ENCODE measurements at places on chromosomes 7 and 10.

DNA sequence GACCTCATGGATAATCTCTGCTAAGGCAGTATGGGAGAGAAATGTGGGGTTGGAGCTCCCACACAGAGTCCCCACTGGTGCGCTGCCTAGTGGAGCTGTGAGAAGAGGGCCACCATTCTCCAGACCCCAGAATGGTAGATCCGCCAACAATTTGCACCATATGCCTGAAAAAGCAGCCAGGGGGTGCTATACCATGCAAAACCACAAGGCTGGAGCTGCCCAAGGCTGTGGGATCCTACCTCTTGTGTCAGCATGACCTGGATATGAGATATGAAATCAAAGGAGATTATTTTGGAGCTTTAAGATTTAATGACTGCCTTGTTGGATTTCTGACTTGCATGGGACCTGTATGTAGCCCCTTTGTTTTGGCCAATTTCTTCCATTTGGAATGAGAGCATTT lies 27.0 kb upstream of the SAMD9L start:
- DNase-seq = no peak

GRCh38 chr10:119480667-119481066 lies 61.9 kb downstream of the RGS10 start:
- no peak for DNase-seq

DNA sequence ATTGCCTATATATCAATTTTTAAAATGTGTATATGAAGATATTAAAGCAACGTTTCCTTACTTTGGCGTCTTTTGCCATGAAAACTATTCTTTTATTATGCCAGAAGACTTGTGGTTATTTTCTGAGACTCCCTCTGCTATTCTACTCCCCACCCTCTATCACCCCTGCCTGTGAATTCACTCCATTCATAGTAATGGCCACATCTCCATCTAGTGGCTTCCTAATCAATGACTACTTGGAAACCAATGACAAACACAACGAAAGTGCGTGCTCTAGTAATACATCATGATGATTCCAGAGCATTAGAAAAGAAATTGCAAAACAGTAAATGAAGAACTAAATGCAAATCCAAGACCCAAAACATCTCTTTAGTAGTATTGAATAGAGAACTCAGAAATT lies 186.7 kb upstream of the HGF start:
- no peak for DNase-seq

- no peak for DNase-seq
These were observed 382.8 kb downstream of the SDK1 start for GRCh38 chr7:3683546-3684539.

DNA sequence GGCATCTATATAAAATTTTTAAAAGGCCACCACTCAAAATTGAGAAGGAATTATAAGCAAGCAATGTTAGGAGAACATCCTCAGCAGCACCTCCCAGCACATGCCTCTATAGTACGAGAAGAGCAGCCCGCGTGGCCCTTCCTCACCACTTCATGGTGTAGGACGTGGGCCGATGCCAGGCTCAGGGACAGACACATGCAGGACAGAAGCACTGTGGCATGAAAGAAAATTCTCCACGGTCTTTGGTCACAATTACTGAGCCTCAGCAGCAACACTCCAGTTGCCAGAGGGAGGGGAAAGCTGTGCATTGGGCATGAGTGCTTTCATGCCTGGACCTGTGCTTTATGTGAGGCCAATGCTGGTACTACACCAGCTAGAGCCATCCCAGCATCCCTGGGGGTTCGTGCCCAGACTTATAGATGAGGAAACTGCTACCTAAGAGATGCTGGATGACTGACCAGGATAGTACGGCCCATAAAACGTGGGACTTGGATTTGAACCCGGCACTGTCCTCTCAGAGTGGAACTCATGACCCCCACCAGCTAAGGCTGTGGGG lies 164.7 kb downstream of the ADAM12 start:
- DNase-seq = no peak

- no peak for DNase-seq
These were observed 129.2 kb downstream of the ADCY1 start for GRCh38 chr7:45703373-45703821.

DNA sequence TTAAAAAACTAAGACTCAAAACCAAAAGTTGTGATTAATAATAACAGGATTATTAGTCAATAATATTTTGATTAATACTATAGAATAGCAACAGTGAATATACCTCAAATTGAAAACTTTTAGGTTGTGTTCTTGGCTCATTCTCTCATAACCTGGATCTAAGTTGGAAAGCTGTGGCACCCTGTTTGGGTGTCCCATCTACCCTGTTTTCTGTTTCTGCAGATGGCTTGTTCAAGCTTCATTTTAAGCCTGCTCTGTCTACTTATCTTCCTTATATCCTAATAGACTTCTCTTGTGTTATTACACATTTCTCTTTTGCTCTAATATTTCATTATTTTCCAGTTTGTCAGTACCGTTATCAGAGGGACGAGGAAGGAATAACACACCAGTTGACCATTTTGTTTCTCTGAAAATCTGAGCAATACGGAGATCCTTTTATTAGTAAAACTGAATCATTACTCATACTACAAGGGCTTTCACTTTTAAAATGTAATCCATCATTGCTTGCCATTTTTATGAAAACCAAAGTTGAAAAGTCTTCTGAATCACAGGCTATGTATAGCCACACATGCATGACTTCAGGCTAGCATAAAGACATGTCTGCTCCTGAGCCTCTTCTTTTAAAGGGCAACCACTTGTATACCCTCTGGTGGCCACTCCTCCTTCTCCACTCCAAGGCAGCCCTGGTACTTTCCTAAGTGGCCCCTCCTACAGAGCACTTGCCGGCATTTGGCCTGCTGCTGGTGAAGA lies 22.3 kb downstream of the COX15 start:
- no peak for DNase-seq

DNA sequence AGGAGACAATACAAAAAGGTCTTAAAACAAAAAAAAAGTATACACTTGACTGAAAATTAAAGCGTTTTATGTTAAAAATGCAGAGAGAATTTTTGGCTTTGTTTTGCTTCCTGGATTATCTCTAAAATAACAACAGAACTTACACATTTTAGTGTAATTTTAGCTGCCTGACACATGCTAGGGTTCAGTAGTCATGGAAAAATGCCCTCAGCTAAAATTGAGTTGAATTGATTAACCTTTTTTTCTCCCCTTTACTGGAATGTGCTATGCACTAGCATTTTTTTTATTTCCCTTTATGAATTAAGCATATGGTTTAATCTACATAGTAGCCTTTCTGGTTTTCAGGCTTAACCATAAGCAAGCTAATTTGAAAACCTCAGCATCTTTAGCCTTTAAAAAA lies 89.9 kb downstream of the ZNF277 start:
- no peak for DNase-seq

- DNase-seq = no peak
These were observed 32.3 kb upstream of the ANTXRL start for GRCh38 chr10:46254467-46254866.

- DNase-seq = no peak
These were observed 17.7 kb downstream of the ACSM6 start for GRCh38 chr10:95211606-95212279.

GRCh38 chr7:123847868-123848267 lies 2.9 kb downstream of the HYAL4 start:
- no peak for DNase-seq

DNA sequence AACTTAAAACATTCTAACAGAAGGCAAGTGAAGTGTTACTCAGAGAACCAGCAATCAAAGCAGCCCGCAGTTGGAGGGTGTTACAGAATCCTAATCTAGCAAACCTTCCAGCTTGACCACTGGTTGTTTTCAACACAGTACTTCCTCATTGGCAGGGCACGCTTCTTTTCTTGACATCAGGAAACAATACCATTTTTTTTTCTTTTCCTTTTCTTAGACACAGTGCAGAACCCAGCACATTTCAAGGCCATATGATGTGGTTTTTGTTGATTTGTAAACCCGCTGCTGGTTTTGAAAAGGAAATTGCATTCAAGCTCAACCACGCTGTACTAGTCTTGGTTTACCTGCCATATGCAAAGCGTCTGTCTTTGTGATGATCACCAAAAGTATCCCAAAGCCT lies 33.4 kb downstream of the RHOBTB1 start:
- DNase-seq = no peak

DNA sequence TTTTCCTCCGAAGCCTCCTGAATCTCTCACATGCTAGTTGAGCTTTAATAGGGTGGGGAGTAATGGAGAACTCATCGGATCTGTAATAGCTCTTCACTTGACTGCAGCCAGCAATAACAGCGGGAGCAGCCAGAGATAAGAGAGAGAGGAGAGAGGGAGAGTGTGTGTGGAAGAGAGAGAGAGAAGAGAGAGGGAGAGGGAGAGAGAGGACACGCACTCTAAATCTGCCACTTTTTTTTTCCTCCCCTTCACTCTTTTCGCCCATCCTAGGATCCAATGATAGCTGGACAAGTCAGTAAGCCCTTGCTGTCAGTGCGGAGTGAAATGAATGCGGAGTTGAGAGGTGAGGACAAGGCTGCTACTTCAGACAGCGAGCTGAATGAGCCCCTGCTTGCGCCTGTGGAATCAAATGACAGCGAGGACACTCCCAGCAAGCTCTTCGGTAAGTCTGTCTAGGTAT lies 107.9 kb downstream of the POU6F2 start:
- DNase-seq = no peak

DNA sequence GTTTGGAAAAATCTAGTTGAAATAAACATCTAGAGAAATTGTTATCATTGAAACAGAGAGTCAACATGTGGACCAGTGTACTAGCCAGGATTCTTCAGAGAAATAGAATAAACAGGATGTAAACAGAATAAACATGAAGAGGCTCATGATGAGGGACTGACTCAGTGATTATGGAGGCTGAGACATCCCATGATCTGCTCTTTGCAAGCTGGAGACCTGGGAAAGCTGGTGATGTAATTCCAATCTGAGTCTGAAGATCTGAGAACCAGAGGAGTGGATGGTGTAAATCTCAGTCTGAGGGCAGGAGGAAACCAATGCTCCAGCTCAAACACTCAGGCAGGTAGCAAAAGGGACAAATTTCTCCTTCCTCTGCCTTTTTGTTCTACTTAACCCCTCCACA lies 62.9 kb upstream of the FAM180A start:
- DNase-seq = no peak

DNA sequence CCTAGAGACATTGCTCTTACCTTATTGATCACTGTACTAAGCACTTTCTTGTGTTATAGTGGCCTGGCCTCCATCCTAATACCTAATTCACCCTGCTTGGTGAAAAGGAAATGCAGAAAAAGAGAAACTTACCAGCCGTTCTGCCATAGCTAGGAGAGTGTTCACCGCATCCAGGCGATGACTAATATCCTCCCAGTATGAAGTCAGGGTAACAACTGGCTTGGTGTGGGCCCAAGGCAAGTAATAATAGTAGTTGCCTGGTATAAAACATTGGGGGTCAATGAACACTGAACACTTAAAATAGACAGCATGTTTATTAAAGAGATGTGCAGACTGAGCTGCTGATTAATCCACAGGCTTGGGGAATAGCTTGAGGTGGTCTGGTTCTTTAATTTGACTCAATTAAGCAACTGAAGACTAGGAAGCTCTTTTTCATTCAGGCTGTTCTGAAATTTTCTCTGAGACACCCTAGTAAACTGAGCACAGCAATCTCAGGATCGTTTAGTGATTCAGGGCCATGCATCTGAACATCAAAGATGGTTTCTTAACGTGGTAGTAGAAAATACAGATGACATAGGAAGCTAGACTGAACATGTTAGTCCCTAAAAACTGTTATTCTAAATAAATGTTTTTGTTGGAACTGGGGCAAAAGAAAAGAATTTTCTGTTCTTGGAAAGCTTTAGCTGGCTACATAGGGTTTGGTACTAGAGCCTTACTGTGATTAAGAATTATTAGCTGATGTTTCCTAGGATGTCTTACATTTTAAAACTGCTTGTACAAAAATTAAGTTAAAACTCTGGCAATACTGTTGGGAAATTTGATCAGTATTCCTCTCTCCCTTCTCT lies 102.2 kb downstream of the MYOF start:
- DNase-seq = peak; percentile 36

DNA sequence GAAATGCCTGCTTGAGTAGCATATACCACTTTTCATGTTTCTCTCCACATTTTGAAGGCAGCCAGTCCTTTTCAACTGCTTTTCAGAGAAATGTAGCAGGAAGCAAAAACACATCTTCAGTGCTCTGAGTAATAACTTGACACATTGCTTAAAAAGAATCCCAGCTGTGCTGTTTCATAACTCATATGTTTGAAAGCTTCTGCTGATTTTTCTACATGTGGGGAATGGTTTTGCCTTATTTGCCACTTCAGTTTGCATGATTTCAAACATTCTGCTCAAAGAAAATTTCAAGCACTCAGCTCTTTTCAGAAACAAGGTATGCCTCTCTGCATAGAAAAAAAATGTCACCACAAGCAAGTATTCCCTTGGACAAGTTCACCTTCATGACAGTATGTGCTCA lies 732.8 kb downstream of the POM121L12 start:
- no peak for DNase-seq

DNA sequence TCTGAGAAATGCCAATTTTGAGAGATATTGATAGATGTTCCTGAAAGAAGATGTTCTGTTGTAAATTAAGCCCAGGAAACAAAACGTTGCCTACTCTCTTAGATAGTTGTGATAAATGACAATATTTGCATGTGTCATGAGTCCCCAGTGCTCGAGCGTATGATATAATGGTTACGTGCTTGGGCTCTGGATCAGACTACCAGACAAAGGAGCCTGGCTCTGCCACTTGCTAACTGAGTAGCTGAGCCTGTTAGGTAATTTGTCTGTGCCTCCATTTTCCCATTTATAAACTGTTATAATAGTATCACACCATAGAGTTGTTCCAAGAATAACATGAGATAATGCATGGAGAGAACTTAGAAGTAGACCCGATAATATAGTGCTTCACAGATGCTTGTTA lies 1.8 kb downstream of the A1CF start:
- DNase-seq = no peak

GRCh38 chr7:44534087-44534486 lies 7.0 kb downstream of the NPC1L1 start:
- no peak for DNase-seq

- no peak for DNase-seq
These were observed 169.2 kb downstream of the SND1 start for GRCh38 chr7:127821146-127821545.

DNA sequence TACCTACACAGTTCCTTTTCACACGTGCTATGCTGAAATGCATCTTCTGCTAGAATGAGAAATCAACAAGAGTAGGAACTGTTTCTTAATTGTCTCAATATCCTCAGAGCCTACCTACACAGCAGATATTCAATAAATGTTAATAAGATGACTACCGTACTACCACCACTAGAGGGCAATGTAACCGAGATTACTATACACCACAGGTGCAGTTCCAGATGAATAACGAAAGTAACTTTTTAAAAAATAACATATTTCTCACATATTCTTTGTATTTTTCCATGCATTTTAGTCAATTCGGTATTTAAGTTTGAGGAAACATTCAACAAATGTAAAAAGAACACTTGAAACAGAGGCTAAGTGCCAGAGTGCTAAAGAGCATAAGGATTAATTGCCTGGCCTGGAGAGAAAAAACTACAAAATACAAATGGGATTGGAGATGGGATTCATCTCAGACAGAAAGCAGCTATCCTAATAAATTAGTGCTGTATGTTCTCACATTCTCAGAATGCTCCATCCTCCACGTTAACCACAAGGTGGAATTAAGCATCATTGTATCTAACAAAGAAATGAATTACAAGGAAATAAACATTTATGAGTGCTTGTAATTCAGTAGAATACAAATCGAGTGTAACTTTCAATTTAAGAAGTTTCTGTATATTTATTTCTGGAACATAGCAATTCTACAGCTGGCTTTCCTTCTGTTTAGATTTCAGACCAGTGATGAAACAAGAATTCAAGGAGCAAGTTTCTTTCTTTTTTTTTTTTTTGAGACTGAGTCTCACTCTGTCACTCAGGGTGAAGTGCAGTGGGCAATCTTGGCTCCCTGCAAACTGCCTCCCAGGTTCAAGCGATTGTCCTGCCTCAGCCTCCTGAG lies 20.3 kb upstream of the HECTD2 start:
- DNase-seq = peak; percentile 76

GRCh38 chr10:28429573-28430216 lies 103.2 kb upstream of the WAC start:
- DNase-seq = no peak
